Stimulated activated CD4-positive, alpha-beta T cell treated with anti-CD3 and anti-CD28 coated beads, Interleukin-15, amount 100 ng/mL, for 1 hour (primary cell): ENCODE measurements at places on chromosomes 2 and 18.

DNA sequence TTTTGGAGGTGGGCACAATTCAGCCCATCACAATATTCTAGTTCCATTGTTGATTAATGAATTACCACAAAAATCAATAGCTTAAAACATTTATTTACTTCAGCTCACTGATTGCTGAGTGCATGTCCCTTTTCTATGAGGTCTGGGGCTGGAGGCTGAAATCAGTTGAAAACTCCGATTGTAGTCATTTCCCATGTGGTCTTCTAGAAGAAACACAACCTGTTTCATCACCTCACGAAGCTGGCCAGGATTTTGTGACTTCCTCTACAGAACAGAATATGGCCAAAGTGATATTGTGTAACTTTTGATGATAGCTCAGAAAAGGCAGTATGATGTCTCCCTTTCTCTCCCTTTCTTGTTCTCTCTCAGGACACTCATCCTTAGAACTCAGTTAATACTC lies 44.1 kb upstream of the CYRIA start:
- no peak for DNase-seq

- no peak for DNase-seq
Observed at GRCh38 chr2:136248242-136248641, 130.3 kb upstream of the CXCR4 start.

DNA sequence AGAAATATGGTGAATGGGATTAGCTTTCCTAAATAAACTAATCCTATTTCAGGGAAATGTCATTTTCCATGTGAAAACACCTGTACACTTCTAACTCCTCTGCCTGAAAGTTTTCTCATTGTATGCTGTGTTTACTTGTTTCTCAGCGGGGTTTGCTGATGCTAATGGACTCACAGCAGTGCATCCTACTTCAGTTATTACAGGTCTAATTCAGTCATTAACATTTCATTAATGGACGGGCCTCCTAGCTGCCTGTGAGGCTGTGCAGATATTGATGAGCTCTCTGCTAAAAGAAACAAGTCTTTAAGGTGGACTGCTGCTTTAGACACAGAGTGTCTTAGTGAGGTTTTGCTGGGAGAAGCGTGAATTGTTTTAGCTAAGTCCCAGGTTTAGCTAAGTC lies 1342.0 kb upstream of the ZEB2 start:
- no peak for DNase-seq

DNA sequence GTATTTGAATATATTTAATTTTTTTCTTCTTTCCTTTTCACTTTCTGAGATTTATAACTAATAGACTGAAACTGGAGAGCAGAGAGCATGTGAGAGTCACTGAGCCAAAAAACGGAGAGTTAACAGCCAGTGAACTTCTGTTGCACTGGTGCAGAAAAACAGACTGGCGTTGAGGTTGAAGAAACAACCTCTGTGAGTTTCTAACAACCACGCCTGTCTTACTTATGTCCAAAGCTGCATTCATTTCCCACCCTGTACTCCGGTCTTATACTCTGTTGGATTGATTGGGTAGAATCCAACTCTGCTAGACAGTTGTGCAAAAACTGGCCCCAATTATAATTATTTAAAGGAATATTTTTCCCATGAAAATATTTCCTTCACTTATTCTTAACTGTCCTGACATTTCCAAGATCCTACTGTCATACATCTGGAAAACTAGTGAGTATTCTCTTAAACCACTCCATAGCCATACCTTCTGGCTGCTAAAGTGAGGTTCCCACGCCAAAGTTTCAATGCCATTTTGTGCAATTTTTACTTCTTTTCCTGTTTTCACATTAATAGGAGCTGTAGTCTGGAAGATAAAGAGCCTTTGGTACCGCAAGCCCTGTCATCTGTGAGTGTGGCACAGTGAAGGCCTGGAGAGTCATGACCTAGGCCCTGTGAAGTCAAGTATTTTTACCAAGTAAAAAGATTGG lies 9.4 kb downstream of the CYP1B1 start:
- no peak for DNase-seq

GRCh38 chr2:204360218-204361007 lies 184.9 kb upstream of the PARD3B start:
- no peak for DNase-seq

DNA sequence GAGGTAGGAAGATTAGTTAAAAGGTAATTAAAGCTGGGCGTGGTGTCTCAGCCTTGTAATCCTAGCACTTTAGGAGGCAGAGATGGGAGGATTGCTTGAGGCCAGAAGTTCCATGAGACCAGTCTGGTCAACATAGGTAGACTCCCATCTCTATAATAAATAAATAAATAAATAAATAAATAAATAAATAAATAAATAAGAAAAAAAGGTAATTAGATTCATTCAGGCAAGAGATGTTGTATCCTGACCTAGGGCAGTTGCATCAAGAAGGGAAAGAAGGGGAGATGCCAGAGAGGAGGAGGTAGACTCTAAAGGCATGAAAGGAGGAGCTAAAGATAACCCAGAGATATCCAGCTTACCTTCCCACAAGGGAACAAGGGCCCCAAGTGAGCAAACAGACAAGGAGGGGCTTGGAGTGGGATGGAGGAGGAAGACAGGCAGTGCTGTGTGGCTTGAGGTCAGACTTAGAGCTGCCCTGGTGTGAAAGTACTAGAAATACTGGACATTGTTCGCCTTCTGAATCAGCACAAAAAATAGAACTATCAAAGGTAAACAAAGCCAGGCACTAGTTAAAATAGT lies 7.4 kb upstream of the RAB1A start:
- no peak for DNase-seq

- DNase-seq, result no peak
Observed at GRCh38 chr2:53998834-53999233, 28.0 kb upstream of the PSME4 start.

GRCh38 chr2:172859581-172860335 lies 124.1 kb downstream of the RAPGEF4 start:
- no peak for DNase-seq

DNA sequence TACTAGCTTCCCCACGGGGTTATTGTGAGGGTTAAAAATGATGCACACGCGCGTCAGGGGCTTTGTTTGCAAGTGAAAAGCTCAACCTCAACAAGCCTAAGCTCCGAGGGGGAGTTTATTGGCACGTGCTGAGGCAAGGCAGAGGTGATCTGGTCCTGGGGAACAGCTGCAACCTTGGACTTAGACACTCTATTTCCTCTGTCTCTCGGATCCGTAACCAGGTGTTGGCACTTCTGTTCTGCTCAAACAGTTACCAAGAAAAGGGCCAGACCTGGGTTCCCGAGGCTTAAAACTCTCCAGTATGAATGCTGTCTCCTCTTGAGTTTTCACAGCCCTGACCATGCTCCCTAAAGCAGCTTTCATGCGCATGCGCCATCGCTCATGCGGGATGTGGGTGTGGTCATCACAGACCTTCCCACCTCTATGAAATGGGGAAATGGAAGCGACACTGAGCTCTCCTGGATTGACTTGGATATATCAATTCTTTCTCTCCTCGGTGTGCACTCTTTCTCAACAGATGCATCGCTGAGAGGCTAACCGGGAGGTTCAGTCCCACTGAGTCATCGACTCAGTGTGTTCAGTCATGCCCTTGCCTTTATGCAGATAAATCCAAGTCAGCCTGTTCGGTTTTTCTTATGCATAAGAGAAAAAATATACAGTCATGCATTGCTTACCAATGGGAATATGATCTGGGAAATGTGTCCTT lies 19.9 kb upstream of the RAB31 start:
- DNase-seq, result no peak

DNA sequence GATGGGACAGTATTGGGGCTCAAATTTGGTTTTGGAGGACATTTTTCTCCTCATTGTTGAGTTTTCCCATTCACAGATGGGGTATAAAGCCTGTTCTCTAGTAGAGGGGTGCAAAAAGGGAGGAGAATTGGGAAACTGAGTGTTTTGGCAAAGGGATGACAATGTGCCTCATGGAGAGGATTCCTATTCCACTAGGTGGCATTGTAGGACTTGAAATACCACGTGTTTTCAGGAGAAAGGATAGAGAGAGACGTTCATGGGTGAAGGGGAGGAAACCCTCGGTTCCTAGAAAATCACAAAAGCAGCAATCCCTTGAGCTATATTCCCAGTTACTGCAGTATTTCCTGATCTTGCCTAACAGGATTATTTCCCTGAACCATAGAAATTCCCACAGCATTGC lies 113.7 kb upstream of the SRD5A2 start:
- no peak for DNase-seq

GRCh38 chr18:46652372-46652771 lies 4.6 kb downstream of the LOXHD1 start:
- DNase-seq, result no peak

GRCh38 chr2:198774576-198774975 lies 683.2 kb downstream of the SATB2 start:
- DNase-seq, result no peak

- no peak for DNase-seq
Observed at GRCh38 chr2:152571048-152571766, 146.1 kb downstream of the PRPF40A start.

DNA sequence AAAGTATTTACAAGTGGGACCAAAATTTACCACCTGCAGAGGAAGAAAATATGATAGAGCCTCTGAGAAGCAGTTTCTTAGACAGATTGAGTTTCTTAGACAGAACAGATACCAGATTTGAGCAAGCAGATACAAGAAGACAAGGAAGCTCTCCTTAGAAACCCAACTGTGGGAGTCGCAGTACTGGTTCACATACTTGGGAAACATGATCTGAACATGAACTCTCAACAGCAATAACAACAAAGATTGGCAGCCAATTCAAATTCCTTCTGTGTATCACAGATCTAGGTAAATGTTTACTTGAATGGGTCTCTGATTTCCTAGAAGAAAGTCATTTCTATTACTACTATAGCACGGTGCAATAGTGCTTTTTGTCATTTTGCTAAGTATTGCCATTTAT lies 82.1 kb downstream of the OLA1 start:
- no peak for DNase-seq

DNA sequence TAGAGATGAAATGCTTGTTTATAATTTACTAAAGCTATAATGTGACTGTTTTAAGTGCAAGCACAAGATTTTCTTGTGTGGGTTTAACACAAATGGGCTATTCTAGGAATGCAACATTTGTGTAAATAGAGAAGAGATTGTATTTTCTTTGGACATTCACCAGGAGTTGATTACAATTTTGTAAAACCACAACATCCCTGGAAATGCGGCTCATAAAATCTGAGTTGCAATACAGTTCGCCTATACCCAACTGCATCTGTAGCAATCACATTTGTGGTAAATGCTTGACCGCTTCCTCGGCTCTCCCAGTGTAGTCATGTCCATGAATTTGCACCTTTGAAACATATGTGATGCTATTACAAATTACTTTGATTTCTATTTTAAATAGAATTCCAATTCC lies 348.7 kb upstream of the CDH20 start:
- no peak for DNase-seq

DNA sequence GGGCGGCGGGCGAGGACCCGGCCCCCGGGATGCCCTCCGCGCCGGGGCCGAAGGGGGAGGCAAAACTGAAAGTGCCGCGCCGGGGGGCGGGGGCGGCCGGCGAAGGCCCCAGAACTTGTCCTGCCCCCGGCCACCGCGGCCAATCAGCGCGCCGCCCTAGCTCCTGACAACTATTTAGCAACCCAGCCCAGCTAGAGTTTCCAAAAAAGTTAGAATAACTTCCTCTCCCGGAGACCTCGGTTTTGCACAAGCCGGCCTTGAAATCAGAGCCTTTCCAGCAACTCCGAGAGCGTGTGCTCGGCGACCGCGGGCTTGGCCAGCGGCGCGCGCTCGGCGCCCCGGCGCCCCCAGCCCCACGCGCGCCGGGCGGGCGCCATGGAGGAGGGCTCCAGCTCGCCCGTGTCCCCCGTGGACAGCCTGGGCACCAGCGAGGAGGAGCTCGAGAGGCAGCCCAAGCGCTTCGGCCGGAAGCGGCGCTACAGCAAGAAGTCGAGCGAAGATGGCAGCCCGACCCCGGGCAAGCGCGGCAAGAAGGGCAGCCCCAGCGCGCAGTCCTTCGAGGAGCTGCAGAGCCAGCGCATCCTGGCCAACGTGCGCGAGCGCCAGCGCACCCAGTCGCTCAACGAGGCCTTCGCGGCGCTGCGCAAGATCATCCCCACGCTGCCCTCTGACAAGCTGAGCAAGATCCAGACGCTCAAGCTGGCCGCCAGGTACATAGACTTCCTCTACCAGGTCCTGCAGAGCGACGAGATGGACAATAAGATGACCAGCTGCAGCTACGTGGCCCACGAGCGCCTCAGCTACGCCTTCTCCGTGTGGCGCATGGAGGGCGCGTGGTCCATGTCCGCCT lies at the start of gene TWIST2:
Gene TWIST2 (plus strand): TSS at position 245 of the 850 bp plus-strand sequence. CDS start 131 bp downstream, at position 376.
- DNase-seq, result no peak

- no peak for DNase-seq
Observed at GRCh38 chr2:124267794-124268193, 242.7 kb downstream of the CNTNAP5 start.

DNA sequence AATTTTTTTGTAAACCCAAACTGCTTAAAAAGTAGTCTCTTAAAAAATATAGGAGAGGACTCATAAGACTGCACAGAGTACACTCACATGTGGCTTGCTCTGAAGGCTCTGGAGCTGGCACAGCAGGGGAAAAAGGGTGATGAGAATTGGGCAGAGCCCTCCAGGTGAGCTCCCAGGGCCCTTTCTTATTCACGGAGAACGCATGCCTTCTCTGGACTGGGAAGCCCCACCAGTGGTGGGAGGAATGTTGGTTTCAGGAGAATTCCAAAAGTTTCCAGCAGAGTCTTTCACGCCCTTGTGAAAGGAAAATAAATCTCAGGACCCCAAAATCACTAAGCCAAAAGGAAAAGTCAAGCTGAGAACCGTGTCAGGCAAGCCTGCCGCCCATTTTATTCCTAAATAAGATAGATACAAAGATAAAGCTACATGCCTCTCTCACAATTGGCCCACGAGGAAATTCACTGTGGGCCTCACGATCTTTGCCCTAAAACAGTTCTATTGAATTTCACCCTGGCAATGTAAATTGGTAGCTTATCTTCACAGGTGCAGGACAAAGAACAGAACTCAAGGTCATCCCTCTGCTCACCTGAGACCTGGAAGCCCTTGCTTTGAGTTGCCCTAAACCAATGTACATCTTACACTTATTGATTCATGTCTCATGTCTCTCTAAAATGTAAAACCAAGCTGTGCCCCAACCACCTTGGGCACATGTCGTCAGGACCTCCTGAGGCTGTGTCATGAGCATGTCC lies 15.5 kb upstream of the MC5R start:
- DNase-seq, result no peak

GRCh38 chr2:7028846-7029245 lies 111.6 kb downstream of the RNF144A start:
- DNase-seq, result no peak

DNA sequence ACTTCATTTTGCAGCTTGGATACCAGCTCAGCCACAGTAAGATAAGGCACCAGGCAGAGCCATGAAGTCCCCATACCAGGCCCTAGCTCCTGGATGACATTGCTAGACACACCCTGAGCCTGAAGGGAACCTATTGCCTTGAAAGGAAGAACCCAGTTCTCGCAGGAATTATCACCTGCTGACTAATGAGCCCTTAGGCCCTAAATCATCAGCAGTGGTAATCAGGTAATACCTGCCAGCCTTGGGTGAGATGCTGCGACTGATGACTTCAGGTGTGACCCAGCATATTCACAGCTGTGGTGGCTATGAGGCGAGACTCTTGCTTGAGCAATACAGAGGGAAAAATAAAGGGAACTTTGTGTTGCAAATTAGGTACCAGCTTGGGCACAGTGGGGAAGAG lies 24.9 kb downstream of the CLK1 start:
- no peak for DNase-seq
